ENCODE measurements at places on chromosomes 3 and 15.

- no peak for DNase-seq
Measured at GRCh38 chr3:3316521-3316920, 137.0 kb upstream of the CRBN start.

DNA sequence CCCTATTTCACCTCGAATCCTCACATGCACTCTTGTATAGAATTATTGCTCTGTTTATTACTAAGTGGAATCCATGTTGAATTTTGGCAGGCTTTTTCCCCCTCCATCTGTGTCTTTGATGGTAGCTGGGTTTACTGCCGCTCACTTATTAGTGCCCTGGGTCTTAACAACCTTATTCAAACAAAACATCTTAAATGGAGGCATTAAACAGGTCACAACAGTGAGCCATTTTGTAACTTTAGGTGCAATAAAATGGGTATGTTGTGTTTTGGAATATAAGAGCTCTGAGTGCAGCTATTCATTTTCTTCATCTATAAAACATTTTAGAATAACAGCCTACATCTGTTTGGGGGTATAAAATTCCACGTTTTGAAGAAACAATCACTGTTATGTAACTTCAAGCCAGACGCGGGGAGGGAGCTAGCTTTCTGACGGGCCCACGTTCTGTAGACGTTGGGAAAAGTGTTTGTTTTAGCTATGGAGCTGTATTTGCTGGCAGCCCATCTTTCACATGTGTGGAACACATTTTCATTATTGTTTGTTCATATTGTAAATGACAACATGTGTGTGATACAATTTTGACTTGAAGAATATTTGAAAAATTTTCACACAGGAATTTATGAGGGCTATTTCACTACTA, 122.0 kb downstream of the SLC25A26 start:
- DNase-seq: no peak

DNA sequence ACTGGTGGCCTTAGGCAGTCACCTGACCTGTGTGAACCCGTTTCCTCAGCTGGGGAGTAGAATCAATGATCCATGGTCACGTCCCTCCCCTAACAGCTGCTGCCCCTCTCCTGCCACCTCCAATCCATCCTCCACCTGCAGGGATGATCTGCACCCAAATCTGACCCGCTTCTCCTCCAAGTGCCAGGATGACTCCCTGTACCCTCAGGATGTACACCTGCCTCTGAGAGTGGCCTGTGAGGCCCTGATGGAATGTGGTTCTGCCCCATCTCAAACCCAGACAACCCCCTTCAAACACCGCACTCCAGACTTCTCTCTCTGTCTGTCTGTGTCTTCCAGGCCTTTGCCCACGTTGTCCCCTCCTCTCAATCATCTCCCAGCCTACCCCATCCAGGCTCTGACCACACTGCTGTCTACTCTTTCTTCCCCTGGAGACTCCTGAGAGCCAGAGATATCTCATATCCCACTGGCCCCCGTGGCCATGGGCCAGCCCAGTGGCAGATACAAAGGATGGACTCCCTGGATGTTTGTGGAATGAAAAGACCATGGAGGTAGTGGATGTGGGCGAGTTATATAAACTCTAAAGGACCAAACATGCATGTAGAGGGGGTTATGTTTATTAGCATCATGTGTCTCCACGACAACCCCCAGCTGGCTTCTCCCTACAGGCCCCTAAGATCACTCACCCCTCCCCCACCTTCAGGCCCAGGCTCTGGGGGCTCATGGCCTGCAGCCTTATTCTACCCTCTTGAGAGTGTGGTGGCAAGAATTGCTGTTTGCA, 84.9 kb downstream of the SMAD6 start:
- no peak for DNase-seq

DNA sequence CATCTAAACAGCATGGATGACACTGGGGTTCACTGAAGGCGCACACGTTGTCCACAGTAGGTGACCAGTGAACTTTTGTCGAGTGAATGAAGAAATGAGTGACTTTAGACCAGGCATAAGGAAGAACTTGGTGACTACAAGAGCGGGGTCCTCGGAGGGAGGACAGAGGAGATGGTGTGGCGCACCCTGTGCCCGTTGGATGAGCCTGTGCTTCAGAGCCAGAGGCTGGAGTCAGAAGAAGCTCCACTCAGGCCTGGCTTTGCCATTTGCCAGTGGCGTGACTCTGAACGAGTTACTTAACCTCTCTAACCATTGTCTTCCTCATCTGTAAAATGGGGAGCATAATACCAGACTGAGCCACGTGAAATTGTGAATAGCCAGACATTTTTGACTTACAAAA, 42.2 kb downstream of the MUC4 start:
- DNase-seq: no peak

- no peak for DNase-seq
Measured at GRCh38 chr15:91040856-91041255, 18.5 kb upstream of the VPS33B start.

DNA sequence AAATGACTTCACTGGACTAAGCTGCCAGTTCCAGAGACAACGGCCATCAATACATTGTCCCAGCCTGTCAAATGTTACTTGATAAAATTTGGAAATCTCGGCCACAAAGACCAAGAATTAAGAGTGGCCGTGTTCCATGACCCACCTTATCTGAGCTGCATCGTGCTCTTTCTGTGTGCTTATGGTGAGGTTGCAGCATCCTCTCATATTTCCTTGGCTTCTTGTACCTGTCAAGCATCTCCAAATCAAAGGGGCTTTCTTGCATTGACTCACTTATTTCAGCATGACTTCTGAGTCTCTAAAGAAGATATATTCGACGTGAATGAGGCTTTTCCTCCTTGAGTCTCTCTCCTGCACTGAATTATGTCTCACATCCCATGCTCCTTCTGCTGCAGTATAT, 421.7 kb downstream of the MCTP2 start:
- DNase-seq: no peak

GRCh38 chr3:54951405-54951804, 23.5 kb upstream of the LRTM1 start:
- peak; percentile 52 for DNase-seq

DNA sequence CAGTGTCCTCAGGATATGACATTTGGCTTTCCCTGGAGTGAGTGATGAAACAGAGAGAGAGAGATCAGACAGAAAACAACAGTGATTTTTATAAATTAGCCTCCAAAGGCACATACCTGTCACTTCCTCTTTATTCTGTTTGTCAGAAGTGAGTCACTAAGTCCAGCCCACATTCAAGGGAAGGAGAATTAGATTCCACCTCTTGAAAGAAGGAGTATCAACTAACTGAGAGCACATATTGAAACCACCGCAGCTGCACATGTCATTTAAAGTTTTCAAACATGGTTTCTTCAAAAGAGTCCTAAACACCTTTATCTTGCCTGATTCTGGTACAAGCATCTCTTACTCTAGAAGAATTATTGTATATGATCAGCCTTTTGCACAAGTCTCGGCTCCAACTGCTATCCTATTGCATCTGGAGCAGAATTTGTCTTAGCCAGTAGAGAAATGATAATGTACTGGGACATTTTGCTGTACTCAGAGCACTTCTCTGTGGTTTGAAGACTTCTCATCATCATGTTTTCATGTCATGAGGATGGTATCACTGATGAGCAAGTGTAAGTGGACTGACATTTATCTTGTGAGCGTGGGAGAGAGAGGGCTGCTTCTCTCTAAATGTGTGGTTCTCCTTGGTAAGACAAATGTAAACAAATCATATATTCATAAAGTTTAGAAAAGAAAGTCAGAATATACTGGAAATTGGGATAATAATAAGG, 338.9 kb upstream of the CFAP20DC start:
- no peak for DNase-seq

- DNase-seq: no peak
Measured at GRCh38 chr3:183857863-183858262, 26.8 kb downstream of the PARL start.

DNA sequence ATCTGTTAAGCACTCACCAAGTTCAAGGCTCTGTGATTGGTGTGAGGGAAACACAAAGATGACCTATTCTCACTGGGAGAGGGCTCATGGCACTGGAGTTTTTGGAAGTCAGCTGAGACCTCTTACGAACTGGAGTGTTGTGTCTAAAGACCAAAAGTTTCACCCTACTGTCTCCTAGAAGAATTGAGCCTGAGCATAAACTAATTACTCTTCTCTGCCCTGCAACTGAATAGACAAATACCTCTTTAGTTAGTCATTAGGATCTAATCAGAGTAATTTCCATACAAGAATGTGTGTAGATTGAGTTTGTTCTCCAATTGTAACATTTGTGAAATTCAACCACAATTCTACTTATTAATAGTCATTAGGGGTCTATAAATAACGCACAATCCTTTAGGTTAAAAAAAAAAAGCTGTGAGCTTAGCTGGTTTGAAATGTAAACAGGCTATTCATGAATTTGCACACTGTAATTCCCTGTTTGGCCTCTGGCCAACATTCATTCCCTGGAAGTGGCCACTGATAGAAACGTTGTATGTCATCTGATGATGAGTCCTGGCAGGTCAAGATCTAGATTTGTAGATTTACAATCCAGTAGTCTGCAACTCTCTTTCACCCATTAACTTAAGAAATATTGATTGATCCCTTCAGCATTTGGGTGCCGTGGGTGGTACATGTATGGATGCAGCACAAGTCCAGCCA, 76.8 kb upstream of the SOX14 start:
- DNase-seq: no peak

GRCh38 chr15:97141360-97141759, 810.9 kb downstream of the NR2F2 start:
- no peak for DNase-seq

DNA sequence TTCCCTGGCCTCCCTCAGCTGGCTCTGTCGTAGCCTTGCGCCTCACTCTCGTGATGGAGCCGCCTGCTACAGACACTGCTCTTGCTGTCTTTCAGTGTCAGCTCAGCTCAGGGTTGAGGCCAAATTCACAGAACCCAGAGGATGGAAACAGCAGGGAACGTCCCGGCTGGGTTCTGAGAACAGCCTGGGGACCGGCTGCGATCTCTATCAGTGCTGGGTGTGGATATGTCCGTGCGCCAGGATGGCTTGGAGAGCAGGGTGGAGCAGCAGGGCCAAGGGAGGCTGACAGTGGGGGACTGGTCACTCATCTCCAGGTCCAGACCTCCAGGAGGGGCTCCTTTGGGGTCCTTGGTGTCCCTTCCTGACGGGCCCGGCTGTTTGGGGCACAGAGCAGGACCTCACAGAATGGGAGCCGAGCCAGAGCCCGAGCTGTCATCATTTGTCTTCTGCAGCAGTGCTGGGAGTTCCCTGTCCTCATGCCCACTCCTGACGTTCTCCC, 18.4 kb downstream of the KLF15 start:
- no peak for DNase-seq

- DNase-seq: no peak
Measured at GRCh38 chr3:186937017-186937875, 6.9 kb downstream of the ST6GAL1 start.

DNA sequence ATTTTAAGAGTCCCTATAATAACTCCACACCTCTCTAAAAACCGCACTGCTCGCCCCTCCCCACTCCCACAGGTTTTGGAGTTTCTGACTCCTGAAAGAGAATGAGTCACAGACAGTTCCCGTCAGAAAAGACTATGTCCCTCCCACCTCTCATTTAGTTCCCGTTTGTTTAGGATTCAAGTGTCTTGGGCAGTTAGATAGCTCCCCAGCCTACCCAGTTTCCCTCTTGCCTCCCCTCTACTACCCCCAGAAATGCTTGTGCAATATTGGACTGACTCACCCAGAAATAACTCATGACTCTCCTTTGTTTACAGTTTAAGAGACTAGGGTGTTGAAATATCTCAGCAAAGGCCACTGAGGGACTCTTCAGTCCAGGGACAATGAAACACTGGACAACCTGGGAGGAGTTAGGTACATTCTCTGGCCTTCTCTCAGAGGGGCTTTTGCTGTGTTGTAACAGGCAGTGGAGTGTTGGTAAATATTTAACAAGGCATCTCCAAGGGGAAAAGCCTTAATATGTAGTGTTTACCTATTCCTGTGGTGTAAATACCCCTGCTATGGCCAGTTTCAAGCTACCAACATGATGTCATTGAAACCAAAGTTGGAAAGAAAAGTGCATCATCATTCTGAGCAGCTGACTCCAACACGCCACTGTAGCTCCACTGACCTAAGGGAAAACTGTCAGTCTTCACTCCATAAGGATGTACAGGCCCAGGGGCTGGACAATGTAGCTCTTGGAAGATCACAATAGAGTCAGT, 96.1 kb upstream of the CHD2 start:
- DNase-seq: no peak

DNA sequence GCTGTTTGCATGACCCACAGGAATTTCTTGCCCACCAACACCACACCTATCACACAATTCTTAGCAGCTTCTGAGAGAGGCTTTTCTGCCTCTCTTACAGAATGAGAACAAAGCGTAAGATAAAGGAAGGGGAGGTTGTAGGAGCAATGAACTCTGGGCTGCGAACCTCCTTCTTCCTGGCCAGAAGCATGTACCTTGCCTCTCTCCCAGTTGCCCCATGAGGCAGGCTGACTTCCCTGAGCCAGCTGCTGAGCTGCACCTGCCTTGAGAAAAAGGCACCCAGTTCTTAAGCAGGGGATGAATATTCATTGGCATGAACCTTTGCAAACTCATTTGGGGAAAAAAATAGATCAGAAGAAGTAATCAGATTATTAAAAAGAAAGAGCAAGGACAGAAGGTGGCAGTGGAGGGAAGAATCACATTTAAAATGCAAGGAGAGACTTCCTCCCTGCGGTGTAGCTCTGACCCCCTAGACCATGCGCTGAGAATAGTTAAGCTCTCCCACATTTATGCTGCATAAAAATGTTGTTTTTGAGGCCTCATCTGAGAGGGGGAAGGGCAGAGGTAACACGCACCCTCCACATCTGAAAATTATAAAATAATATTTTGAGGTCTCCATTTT, 304.8 kb downstream of the EPHB1 start:
- no peak for DNase-seq

DNA sequence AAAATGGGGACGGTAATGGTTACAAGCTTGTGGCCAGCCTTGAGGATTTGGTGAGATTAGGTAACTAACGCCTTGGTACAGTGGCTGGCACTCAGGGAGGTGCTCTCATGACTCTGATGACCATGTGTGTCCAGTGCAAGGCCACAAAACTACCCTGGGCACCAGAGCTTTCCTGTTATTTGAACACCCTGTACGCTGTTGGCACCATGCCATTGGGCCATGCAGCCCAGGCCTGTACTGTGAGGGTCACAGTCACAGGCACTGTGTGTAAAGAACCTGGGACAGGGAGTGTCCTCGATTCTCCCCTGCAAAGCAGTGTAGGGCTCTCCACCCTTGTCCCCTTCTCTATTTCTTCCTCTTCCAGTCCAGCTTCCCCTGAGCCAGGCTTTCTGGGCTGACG, 6.3 kb downstream of the TMEM43 start:
- no peak for DNase-seq

DNA sequence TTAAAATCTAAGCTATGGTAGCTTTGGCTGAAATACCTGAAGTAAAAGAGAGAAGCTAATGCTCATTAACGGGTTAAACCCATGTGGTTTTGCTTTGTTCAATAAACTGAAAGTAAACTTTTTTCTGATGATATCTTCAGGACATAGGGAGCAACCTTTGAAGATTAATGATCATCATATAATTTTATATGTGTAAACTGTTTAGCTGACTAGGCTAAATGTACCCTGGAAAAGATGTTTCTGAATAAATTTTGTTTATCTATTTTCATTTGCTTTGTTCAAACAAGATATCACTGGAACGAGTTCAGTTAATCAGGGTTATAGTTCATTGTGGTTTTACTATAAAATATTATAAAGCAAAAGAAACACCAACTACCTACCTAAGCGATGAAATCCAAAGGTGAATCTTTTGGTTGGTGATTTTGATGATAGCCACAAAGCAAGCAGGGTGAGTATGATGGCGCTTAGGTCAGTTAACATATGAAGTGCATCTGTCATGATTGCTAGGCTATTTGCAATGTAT, 11.7 kb downstream of the SLC30A4 start:
- no peak for DNase-seq

GRCh38 chr15:73368301-73369136, at the start of gene HCN4:
Gene HCN4 (minus strand): TSS chr15:73368958. CDS start chr15:73368270, 688 bp downstream.
- DNase-seq: peak; percentile 74

Measured in D341Med (cell line).